AML-193 (cell line): ENCODE measurements at places on chromosomes 11 and 22.

- no peak for DNase-seq
These were observed 41.2 kb upstream of the ALX4 start for GRCh38 chr11:44351006-44351660.

DNA sequence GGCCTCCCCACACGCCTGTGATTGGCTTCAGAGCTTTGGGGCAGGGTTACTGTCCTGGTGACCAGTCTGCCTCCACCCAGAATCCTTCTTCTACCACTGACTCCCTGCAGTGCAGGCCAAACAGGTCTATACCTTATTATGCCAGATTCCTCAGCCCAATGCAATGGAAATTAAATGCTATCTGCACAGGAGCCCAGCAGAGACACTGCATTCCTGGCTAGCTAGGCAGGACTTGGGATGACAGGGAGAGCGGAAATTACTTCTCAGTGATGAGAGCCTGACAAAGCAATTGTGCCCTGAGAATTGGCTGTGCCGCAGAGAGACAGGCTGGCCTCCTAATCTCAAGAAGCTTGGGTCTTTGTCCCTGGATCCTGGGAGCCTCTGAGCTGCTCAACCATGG is 143.8 kb upstream of the NCAM1 start:
- no peak for DNase-seq

DNA sequence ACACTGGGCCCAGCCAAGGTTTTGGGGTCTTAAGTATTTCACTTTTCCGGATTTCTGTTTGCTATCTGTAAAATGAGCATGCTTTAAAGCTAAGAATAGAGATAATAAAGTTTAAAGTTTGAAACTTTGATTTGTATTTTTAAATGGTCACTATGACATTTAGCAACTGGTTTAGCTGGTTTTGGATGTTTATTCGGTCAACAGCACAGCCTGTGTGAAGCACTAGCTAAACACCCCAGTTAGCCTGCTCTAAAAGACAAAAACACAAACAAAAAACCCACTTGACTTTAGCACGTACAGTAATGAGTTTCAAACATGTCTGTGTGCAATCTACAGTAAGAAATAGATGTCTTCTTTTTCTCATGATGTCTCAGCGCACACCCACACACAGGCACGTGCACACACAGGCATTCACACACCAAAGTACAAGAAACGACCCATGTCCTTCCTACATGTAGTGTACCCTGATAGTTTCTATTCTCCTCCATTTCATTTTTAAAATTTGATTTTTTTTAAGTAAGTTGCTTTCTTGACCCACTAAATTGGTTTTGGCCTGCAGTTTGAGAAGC is 29.4 kb downstream of the SLC1A2 start:
- DNase-seq = no peak

DNA sequence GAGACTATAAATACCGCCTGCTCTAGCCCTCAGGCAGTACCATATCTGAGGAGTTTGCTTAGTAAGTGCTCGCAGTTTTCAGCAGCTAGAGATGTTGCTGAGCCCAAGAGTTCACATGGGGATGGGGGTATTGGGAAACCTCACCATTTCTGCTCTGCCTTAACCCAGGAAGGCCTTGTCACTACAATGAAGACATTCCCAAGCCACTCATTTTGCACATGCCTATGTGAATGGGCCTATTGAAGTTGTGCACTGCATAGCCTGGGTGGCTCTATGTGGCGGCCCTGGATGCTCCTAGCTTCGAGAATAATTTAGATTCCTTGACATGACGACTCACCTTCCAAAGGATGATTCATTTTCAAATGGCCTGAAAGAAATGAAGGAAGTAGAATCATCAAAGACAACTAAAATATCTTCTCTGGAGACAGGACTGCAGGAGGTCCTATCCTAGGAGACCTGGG is 163.4 kb downstream of the ADAMTS15 start:
- DNase-seq = no peak

GRCh38 chr11:824292-824880 is 3.3 kb upstream of the CRACR2B start:
- DNase-seq = no peak

DNA sequence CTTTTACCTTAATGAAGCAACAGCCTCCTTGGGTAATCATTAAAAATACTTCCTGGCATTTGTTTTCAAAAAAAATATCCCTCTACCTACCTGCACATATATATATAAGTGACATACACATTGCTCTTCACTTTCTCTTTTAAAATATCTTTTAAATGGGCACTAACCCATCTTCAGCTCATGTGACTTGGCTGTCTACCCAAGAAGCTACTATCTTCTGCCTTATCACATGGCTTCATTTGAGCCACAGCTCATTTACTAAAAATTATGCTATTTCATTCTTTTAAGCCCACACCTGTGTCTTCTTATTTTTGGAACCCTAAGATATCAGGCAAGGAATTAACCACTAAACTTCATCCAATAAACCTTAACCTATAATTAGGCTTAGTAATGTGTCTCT is 37.0 kb upstream of the SOX6 start:
- DNase-seq = no peak

DNA sequence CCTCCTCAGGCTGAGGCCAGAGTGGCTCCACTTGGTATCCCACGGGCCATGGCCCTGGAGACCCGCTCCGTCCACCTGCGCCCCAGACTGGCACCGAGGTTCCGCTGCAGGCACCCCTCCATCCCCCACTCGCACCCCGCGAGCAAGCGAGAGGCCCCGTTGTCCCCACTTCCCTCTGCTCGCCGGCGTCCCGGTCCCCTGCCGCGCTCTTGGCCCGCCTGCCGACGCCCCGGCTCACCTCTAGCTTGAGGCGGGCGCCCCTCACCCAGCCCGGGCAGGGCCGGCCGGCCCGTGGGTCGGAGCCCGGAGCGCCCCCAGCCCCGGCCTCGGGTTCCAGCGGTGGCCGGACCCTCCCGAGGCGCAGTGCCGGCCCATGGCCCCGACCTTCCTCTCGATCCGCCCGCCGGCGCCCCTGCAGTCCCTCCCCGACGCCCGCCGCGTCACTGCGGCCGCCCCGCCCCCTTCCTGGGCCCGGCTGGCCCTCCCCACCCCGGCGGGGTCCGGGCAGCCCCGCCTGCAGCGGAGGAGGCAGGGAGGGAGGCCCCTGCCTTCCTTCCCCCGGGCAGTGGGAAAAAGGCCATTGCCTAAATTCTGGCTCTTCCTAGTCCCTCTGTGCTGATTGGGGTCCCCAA is at the start of gene PITPNM1:
PITPNM1 (minus strand) TSS at position 414 of the 632 bp plus-strand sequence. CDS start 1,183 bp downstream, outside the sequence.
- DNase-seq = peak; percentile 33

DNA sequence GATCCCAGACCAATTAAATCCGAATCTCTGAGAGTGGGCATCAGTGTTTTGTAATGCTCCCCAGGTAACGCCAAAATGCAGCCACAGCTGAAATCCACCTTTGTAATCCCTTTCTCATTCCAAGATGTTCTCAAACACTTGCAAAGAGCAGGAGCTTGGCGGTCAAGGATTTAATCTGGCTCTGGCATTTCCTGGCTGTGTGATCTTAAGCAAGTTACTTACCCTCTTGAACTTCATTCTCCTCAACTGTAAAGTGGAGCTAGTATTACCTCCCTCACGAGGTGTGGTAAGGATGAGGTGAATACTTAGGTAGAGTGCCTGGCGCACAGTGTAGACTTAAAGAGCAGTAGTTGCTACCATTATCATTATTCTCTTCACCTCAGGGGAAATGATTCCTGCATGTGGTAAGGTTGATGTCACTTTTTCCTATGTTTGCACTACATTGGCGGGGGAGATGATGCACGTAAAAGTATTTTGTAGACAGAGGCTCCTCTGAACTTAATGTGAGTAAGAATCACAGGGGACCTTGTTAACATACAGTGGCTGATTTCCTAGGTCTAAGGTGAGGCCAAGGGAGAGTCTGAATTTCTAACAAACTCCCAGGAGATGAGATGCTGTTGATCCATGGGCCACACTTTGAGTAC is 210.4 kb upstream of the PITPNB start:
- no peak for DNase-seq

- DNase-seq = no peak
These were observed 172.9 kb upstream of the NECTIN1 start for GRCh38 chr11:119901657-119902577.

DNA sequence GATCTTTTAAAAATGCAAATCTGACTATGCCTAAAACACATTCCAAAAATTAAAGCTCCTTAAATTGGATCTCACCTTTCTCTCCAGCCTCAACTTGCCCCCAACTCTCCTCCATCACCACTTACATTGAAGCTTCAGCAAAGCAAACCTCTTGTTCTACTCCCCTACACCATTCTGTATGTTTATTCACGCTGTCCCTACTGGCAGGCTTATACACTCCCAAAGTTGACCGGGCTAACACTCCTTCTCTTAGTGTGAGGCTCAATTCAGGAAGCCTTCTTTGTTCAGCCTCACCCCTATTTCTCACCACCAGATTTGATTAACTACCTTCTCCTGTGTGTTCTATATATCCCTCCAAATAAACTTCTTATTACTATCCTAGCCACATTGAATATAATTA is 1.8 kb upstream of the GDPD4 start:
- no peak for DNase-seq

DNA sequence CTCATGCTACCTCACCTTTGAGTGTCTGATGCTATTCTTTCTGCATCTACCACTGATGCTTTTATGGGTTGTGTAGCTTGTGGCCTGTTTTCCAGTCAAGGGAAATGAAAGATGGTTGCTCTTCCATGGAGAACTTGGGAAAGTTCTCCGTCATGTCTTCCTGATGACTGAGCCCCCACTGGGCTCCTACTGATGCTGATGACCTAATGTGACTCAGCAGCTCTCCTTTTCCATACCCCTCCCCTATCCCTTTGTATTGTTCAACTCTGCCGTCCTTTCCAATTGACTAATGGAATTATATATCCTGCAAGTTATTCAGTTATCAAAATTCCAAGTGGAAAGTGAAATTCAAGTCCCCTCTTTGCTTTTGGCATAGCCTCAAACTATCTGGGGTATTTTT is 44.7 kb downstream of the REXO2 start:
- no peak for DNase-seq

DNA sequence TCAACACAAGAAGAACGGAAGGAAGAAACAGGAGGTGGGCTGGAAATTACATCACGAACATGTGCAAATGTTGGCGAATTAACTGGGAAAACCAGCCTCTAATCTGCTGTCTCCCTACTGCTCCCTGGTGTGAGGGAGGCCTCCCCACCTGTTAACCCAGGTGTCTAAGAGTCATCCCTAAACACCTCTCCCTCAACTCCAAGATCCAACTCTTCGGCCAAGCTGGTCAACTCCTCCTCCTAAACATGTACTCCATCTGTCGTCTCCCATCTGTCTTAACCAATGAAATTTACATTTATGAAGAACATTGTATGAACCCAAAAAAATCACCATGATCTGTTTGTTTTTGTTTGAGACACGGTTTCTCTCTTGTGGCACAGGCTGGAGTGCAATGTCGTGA is 154.2 kb downstream of the LARGE1 start:
- DNase-seq = no peak
